NCI-H1105 (cell line): ENCODE measurements at places on chromosomes 11 and 22.
A peak's percentile ranks its signal among the peaks of the same experiment; 100 is the strongest.

DNA sequence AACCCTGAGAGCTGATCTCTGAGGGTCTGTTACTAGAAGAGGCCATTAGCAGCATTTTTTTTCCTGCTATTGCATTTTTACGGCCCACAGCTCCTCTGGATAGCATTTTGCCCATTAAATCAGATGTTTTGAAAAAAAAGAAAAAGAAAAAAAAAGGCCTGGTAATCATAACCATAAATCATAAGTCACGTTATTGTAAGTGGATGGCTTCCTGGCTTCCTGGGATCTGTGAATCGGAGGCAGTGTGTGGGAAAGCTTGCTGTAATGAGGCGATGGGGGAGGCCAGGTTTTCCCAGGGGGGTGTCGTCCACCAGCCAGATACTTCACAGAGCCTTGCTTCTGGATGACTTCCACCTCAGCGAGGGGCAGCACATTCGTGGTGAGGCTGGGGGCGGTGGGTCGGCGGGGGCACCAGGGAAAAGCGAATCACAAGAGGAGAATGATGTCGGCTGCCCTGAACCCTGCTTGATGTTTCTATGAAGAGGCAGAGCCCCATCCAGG lies 106.5 kb upstream of the SYT13 start:
- DNase-seq, result no peak

DNA sequence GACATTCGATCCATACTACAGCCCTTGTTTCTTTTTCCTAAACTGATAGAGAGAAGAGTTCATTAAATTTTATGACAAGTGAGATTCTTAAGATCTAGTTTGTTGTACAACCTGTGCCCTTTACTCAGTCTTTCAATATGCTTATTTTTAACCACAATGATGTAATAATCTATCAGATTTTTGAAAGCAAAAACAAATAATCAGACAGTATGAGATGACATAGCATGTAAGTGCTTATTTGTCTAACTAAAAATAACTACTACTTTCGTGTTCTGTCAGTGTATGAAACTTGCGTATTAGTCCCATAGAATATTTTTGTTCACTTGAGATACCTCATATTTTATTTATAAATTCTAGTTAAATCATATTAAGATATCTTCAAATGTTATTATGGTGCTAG lies 33.2 kb downstream of the RAB39A start:
- DNase-seq, result no peak

GRCh38 chr11:29135504-29135903 lies 881.3 kb downstream of the KCNA4 start:
- no peak for DNase-seq

DNA sequence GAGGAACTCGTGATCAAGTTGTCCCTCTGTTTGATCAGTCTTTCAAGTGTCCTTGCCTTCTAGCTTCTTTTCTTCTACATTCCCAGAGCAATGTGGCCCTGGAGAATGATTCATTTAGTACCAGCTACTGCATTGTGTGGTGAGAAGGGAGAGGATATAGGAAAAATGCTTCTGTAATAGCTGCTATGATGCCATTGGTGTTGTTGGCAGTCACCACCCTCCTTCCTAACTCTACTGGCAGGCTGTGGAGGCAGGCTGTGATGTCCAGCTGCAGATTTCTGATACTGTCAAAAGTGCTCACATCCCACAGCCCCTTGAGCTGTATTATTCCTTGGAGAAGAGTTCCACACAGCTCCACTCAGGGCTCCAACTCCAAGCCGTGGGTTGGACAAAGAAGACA lies 52.8 kb downstream of the ENDOD1 start:
- no peak for DNase-seq

- no peak for DNase-seq
These were observed 2.1 kb downstream of the APOBEC3B start for GRCh38 chr22:38984224-38984623.

GRCh38 chr22:25488244-25489020 lies 76.0 kb upstream of the GRK3 start:
- peak; percentile 10 for DNase-seq

DNA sequence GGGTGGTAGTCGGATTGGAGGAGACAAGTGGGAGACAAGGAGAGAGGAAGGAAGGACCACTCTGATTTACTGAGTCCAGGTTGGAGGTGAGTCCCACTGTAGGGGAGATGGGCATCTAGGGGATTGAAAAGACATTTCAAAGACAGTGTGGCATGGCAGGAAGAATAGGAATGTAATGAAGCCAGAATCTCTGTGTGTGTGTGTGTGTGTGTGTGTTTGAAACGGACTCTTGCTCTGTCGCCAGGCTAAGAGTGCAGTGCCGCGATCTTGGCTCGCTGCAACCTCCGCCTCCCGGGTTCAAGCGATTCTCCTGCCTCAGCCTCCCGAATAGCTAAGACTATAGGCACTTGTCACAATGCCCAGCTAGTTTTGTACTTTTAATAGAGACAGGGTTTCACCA lies 4.2 kb upstream of the CSDC2 start:
- no peak for DNase-seq

- no peak for DNase-seq
These were observed 29.9 kb downstream of the CHRDL2 start for GRCh38 chr11:74701351-74701750.

DNA sequence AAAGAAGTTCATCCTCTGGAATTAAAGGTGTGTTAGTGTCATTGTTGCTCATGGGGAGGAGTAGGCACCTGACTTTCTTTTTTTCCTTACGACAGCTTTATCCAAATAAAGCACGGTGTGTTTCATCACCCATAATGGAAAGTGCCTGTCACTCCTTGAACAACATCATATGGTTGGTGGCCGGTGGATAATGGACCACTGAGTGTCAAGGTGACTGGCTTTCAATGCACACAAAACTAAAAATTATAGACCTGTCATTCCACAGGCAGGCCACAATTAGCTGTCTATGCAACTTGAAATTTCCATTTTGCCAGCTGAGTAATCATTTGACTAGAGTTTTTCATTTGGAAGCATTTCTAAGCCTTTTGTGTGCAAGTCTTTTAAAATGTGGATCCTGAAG lies 45.0 kb upstream of the MPPED2 start:
- DNase-seq, result no peak

DNA sequence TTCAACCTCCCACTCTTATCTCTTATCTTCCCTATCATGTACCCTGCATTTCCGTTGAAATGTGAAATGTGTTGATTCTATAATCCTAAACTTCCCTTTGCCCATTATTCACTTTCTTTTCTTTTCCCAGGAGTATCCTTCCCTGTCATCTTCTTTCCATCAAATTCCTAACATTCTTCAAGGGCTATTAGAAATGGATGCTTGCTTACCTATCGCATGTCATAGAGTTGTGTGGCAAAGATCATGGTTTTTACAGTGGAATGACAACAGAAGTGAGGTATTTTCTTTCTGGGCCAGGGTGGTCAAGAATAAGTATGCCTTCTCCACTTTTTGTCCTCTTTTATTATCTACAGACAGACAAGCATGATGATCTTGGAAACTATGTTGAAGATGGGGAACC lies 124.4 kb upstream of the SLC5A12 start:
- DNase-seq, result no peak

GRCh38 chr11:24844406-24844805 lies 347.6 kb downstream of the LUZP2 start:
- no peak for DNase-seq

DNA sequence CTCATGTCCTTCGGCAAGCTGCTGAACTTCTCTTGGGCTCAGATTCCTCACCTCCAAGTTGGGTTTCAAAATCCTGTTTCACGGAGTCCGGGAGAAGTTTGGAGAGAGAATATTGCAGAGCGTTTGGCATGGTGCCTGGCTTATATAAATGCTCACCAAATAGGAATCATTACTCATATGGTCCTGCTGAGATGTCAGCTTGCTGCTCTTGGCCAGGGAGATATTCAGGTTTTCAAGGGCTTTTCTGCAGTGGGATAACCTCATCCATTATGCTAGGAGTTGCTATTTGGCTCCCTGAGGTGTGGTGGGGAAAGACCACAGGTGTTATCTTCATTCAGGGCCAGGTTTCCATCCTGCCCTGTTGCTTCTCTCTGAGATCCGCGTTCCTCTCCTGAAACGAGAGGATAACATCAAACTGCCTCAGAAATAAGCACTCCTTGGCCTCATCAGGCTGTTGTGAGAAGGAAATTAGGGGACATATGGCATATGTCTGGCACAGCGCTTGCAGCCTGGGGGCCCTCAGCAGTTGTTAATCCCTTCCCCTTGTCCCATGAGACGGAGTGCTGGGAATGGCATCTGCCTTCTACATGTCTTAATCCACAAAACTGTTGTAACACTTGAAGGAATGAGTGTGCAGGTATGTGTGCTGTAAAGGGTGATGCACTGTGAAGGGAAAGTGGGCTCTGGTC lies 29.9 kb upstream of the ACER3 start:
- DNase-seq, result no peak

DNA sequence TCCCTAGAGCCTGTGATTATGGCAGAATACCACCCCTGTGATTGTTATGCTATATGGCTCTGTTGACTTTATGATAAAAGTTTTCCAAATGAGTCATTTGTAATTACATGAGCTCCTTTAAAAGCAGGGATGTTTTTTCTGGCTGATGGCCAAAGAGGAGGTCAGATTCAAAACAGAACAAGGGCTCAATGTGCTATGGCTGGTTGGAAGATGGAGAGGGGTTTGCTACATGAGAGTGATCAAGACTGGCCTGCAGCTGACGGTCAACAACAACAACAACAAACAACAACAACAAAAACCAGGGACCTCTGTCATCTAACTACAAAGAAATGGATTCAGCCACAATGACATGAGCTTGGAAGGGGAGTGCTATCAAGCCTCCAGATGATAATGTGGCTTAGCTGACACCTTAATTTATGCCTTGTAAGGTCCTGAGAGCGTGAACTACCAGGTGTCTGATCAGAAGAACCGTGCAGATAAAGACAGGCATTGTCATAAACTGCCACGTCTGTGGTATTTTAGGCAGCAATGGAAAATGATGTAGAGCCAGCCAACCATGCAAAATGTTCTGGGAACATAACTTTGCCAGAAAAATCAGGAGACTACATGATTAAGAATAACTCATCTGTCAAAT lies 47.2 kb downstream of the PIWIL3 start:
- DNase-seq, result peak; percentile 80

DNA sequence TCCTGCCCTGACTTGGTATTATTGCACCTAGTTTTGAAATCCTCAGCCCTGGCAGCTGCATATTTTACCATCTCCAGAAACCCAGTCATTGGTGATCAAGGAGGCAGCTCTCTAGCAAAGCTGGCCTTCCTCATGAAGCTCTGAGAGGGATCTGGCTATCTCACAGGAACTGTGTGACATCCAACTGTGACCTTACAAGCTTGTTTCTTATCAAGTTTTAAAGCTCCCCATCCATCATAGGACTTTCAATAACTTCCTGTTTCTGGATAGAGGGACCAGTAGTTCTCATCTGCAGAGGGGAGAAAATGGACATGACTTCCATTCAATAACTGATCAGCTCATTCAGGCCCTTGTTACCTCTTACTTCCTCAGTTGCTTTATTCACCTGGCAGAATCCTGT lies 18.2 kb downstream of the CALCA start:
- no peak for DNase-seq

DNA sequence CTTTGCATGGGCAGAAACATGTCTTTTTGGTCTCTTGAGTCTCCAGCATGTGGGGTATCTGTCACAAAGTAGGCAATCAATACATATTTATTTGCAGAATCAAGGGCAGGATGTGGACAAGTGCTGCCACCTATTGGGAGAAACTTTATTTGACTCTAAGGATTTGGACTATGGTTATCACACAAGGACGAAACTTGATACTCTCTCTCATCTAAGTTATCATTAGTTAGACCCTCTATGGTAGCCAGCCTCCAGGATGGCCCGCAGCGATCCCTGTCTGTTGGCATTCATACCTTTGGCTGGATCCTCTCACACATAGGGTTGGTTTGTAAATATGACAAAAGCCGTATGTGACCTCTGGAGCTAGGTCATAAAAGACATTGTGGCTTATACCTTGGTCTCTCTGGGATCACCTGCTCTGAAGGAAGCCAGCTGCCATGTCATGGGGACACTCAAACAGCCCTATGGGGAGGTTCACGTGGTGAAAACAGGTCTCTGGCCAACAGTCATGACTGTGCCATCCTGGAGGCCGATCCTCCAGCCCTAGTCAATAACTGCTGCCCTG lies 1.1 kb upstream of the FBXO7 start:
- DNase-seq, result peak; percentile 58

GRCh38 chr11:35343033-35343598 lies 76.2 kb downstream of the SLC1A2 start:
- DNase-seq, result no peak

GRCh38 chr11:125364121-125364826 lies 131.8 kb downstream of the FEZ1 start:
- DNase-seq, result no peak

- peak; percentile 42 for DNase-seq
These were observed at the start of gene PTPRJ for GRCh38 chr11:47980088-47980906. Gene PTPRJ (plus strand): TSS chr11:47980559. CDS start chr11:47980913, 354 bp downstream.

GRCh38 chr11:46936138-46937110 lies at the start of gene CSTPP1:
Gene CSTPP1 (plus strand): TSS chr11:46936761. CDS start chr11:46936806, 45 bp downstream.
- DNase-seq, result peak; percentile 91

DNA sequence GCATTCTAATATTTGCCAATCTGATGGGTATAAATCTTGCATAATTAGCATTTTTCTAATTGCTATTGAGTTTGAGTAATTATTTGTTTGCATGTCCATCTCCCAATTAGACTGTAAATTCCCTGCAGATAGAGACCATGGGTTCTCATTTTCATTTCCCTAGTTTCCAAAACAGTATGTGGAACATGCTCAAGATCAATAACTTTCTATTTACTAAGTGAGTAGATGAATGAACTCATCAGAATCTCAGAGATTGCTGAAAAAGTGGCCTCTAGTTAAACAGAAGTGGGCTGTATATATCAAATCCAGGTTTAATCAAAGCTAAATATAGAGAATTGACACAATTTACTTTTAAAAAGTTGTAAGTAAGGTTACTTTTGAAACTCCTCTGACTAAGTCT lies 138.0 kb upstream of the PGR start:
- DNase-seq, result no peak

DNA sequence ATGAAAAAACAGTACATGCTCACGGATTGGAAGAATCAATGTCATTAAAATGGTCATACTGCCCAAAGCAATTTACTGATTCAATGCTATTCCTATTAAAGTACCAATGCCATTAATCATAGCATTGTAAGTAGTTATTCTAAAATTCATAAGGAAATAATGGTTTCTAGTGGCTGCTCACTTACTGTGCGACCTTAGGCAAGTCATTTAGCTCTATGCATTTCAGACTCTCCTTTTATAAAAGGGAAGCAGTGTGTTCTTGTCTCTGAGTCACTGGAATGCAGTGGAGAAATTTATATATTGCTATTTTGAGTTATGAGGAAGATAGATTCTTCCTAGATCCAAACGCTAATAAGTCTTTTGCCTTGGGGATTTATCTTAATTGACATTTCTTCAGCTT lies 174.8 kb downstream of the KCNA4 start:
- no peak for DNase-seq

GRCh38 chr11:129944696-129945095 lies 49.3 kb upstream of the NFRKB start:
- no peak for DNase-seq

GRCh38 chr11:31987118-31988005 lies 103.5 kb upstream of the RCN1 start:
- DNase-seq, result no peak

GRCh38 chr11:115194802-115195110 lies 309.5 kb downstream of the CADM1 start:
- DNase-seq, result no peak

DNA sequence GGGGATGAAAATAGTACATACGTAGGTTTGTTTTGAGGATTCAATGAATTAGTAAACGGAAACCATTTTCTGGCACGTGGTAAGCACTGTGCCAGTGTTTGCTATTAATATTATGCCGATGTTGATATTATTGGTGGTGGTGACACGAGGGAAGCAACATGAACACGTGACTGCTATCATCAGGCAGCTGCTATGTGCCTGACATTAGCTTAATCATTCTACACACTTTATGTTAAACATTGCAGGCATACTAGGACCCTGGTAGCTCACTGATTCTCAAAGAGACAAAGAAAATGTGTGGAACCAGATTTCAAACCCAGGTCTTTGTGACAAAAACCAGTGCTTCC lies 656 bp downstream of the SRRD start:
- no peak for DNase-seq
